HepG2 (cell line): ENCODE measurements at places on chromosomes 6 and 20. TPM values are rescaled to one million over a fixed set of nuclear protein-coding genes. Genes with fewer than 3 reads are reported as not detected.

GRCh38 chr6:164616917-164617524, 692.4 kb downstream of the C6orf118 start:
- H3K4me1 ChIP-seq = no peaks in the 10 kb centered on the region
- H3K4me3 ChIP-seq = no peak overlapping the region
- no peaks in the 10 kb centered on the region for H3K27me3 ChIP-seq

Gene CRISP3
- total RNA-seq = not detected in 2 replicates

DNA sequence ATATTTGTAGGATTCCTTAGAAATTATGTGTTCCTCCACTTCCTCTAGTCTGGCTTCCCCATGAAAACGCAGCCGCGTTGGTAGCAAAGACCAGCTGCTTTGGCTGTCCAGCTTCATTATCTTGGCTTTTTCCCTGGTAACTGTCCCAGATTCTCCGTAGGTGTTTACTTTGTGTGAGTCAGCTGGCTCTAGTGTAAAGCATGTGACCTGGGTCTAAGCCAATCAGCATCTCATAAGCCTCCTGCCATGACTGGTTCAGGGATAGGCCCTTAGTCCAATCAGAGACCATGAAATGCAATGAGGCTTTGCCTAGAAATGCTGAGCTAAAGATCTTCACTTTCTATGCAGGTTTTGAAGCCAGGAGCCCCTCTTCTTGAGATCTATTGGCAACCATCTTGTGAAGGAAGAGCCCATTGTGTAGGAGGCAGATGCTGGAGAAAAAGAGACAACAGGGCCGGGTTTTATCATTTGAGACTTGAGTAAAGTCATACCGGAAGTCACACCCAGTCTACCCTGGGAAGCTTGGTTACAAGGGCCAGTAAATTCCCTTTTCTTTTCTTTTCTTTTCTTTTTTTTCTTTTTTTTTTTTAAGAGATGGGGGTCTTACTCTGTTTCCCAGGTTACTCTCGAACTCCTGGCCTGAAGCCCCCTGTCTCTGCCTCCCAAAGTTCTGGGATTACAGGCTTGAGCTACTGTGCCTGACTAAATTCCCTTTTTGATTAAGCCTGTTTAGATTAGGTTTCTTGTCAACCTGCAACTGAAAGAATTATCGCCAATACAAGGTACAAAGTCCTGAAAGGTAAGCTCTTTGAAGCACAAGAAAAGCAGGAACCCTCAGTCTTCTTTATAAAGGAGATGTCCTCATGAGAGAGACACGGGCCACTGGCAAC, 256.5 kb upstream of the RREB1 start:
- no peaks in the 10 kb centered on the region for H3K4me1 ChIP-seq
- DNase-seq = peak; percentile 12
- H3K4me3 ChIP-seq = no peak overlapping the region
- H3K27ac ChIP-seq = no peak overlapping the region
- peaks cover under 1% of the 10 kb centered on the region; the same call in 1 of the 2 replicates for H3K27me3 ChIP-seq

Gene FABP7
- not detected in 2 replicates for total RNA-seq

- no peak for DNase-seq
- H3K4me1 ChIP-seq = peaks cover 11% of the 10 kb centered on the region
- H3K4me3 ChIP-seq = no peak overlapping the region
- peaks cover 3% of the 10 kb centered on the region; the same call in 1 of the 2 replicates for H3K27me3 ChIP-seq
- no peaks in the 10 kb centered on the region for H3K36me3 ChIP-seq
- H3K27ac ChIP-seq = no peak overlapping the region
Measured at GRCh38 chr20:51570739-51571459, 28.4 kb upstream of the NFATC2 start.

Gene ASIP
- not detected in 2 replicates for total RNA-seq

DNA sequence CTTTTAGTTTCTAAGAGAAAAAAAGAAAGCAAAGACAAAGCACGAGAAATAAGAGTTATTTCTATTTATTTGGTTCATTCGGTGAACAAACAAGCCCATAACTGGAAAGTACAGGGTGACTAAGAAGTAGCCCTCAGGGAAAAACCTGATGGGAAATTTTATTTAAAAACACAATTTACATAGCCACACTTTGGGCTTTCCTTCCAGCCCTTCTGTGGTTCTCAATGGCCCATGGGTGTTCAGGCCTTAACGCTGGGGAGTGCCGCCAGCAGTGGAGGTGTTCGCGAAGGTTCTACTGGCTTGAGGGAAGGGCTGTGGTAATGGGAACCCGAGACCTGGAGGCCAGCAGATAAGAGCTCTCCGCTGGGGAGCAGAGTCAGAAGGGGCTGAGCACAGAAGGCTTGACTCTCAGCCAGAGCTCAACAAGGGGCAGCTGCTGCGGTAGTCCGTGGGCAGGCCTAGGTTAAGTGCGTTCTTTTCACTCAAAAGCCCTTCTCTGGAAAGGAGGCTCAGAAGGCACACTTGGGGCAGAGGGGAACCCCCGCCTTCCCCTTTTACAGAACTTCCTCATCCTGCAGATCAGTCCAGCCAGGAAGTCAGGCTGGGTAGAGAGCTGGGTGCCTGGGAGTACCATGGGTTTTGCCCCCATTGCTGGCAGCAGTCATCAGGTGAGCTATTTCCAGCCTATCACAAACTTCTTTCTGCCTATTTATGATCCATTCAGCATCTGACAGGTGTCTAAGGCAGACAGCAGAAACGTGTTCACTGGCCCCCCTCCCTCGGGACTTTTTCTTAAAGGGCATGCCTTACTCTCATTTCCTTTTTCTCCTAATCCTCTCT, 8.8 kb upstream of the CD83 start:
- H3K36me3 ChIP-seq = no peaks in the 10 kb centered on the region
- H3K4me1 ChIP-seq = no peaks in the 10 kb centered on the region
- H3K4me3 ChIP-seq = no peak overlapping the region
- DNase-seq = no peak
- H3K27ac ChIP-seq = no peak overlapping the region

DNA sequence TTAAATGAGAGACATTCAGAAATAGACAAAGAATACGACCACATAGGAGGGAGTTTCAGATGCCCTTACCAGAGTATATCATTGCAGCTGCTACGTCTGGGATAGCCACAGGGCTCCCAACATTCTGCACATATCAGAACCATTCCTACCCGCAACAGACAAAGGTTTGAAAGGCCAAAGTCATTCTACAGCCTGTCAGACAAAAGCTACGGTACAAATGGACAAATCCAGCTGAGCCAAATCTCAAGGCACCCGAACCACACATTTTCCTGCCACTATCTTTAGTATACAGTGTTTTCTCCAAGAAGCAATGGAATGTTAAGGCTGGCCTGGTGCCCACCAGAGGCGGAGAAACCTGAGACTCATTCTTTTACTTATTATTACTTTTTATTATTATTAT, 30.5 kb upstream of the LYRM2 start:
- peaks cover 13% of the 10 kb centered on the region for H3K36me3 ChIP-seq
- no peak for DNase-seq
- no peaks in the 10 kb centered on the region for H3K27me3 ChIP-seq
- H3K4me3 ChIP-seq = no peak overlapping the region
- no peak overlapping the region for H3K27ac ChIP-seq
- H3K4me1 ChIP-seq = no peaks in the 10 kb centered on the region

DNA sequence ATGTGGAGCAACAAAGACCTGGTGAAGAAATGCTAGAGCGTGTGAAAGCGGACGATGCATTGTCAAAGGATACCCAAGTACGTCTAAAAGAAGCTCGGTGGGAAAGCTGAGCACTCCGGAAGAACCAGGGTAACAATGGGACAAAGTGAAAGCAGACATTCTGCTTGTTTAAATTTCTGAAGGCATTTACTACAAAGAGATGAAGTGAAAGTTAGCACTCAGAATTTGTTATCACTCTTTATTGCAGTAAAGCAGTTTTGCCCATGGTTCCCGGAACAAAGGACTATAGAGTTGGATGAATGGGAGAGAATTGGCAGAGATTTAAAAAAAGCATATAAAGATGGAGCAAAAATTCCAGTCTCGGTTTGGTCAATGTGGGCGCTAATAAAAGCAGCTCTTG, 12.8 kb upstream of the IRAK1BP1 start:
- no peak overlapping the region for H3K4me3 ChIP-seq
- no peak overlapping the region for H3K27ac ChIP-seq
- no peaks in the 10 kb centered on the region for H3K27me3 ChIP-seq
- H3K36me3 ChIP-seq = no peaks in the 10 kb centered on the region
- no peak for DNase-seq
- H3K4me1 ChIP-seq = peaks cover 6% of the 10 kb centered on the region

DNA sequence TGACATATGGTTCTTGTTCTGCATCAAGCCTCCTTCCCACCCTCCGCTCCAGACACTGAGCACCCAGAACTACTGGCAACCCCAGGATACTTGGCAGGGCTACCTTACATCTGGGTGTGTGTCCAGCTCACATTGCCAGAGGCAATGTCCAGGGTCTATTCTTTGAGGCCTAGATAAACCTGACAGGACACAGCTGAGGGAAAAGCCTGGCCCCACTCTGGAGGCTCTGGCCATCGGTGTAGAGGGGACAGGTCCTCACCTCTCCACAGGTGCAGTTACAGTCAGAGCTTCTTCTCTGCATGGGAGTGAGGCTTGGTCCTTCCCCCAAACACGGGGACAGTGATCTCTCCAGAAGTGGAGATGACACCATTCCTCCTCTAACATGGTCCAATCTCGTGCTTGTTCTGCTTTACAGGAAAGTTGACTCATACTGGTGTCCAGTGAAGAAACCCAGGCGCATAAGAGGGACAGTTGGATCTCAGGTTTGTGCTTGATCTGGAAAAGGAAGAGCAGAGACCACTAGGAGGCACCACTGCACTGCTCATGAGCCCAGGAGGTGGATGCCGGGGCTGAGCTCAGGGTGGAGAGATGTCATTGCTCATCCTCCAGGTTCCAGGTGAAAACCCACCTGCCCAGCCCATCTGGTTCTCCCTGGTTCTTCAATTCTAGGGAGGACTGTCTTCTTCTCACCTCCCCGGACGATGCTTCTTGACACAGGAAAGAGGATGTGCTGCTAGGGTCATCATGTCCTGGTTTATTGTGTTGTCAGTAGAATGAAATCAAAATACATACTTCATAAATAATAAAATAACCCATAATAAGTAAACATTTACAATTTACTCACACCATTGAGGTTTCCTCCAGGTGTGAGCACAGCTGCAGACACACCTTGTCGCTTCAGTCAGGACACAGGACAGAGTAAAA, 14.7 kb downstream of the HLA-F start:
- peaks cover 14% of the 10 kb centered on the region for H3K4me1 ChIP-seq
- no peak overlapping the region for H3K27ac ChIP-seq

- no peaks in the 10 kb centered on the region for H3K27me3 ChIP-seq
- H3K36me3 ChIP-seq = no peaks in the 10 kb centered on the region
- no peak overlapping the region for H3K4me3 ChIP-seq
- DNase-seq = no peak
- peaks cover 42% of the 10 kb centered on the region for H3K4me1 ChIP-seq
Measured at GRCh38 chr6:13287104-13287503, 41.2 kb downstream of the TBC1D7 start.
